ENCODE measurements at places on chromosomes 12 and 14. TPM values are rescaled to one million over a fixed set of nuclear protein-coding genes. Genes with fewer than 3 reads are reported as not detected.
A peak's percentile ranks its signal among the peaks of the same experiment; 100 is the strongest.

TAS2R42 gene
- not detected for total RNA-seq

SIX6 gene
- total RNA-seq: not detected

AQP6 gene
- total RNA-seq: 0.49 TPM

DNA sequence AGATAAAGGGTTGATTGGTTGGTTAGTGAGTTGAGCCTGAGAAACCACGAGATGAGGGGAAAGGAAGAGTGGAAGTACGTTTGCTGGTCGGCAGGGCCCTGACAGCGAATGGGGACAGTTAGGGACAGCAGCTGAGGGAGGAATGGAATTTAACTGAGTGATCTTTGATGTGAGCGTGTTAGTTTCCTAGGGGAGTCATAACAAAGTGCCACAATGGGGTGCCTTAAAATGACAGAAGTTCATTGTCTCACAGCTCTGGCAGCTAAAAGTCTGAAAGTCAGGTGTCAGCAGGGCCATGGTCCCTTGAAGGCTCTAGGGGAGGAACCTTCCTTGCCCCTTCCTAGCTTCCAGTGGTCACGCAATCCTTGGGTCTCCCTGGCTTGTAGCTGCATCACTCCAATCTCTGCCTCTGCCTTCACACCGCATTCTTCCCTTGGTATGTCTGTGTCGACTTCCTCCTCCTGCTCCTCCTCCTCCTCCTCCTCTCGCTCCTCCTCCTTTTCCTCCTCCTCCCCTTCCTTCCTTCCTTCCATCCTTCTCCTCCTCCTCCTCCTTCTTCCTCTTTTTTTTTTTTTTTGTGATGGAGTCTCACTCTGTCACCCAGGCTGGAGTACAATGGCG lies 26.0 kb upstream of the RIN3 start:
- H3K4me1 ChIP-seq: no peaks in the 10 kb centered on the region
- no peaks in the 10 kb centered on the region for H3K36me3 ChIP-seq
- H3K27ac ChIP-seq: no peak overlapping the region
- H3K27me3 ChIP-seq: no peaks in the 10 kb centered on the region

DNA sequence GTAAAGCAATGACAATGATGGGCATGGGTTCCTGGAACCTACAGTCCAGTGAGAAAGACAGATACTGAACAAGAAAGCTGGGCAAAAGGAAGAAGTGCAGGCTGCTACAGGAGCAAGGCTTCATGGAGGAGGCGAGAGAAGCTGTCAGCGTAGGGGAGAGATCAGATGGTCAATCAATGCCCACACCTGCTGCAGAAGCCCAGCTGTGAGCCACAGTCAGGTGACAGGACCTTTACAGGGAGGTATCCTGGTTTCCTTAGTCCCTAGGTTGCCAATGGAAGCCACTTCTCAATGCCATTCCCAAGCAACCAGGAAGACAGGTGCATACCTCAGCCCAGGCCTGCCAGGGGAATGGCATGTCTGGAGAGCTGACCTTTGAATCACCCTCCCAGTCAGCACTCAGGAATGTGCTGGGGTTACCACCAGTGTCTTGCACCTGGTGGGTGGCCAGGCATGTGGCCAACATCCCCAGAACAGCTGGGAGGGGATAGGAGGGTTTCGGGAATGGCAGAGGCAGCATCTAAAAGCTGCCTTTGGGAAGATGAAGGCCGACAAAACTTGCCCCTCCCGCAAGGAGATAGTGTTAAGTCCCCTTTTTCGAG lies 170.3 kb downstream of the TTC7B start:
- H3K27me3 ChIP-seq: no peaks in the 10 kb centered on the region
- H3K36me3 ChIP-seq: no peaks in the 10 kb centered on the region
- H3K27ac ChIP-seq: peak overlapping the region; percentile 77
- DNase-seq: no peak

GRCh38 chr14:78519863-78520262 lies 349.7 kb downstream of the NRXN3 start:
- no peaks in the 10 kb centered on the region for H3K4me1 ChIP-seq
- H3K27ac ChIP-seq: no peak overlapping the region
- no peaks in the 10 kb centered on the region for H3K27me3 ChIP-seq
- no peaks in the 10 kb centered on the region for H3K36me3 ChIP-seq
- no peak overlapping the region for H3K4me3 ChIP-seq

DNA sequence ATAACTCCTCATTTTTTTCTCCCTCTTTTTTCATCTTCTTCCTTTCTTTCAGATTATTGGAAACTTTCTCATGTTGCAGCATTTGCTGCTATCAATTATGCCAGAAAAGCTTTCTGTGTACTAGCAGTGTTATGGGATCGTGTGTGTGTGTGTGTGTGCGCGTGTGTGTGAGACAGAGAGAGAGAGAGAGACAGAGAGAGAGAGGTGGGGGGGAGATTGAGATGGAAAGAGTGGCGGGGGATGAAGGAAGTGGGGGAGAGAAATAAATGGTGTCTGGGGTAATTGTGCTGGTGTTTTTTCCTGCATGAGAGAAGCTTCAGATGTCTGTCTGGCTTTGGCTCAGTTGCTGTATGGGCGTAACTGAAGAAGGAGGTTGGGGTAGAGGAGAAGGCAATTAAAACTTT lies 268.9 kb downstream of the RAD51B start:
- no peaks in the 10 kb centered on the region for H3K27me3 ChIP-seq
- H3K4me3 ChIP-seq: peak overlapping the region; percentile 36
- peak; percentile 74 for DNase-seq
- H3K36me3 ChIP-seq: no peaks in the 10 kb centered on the region
- H3K27ac ChIP-seq: peak overlapping the region; percentile 85

DNA sequence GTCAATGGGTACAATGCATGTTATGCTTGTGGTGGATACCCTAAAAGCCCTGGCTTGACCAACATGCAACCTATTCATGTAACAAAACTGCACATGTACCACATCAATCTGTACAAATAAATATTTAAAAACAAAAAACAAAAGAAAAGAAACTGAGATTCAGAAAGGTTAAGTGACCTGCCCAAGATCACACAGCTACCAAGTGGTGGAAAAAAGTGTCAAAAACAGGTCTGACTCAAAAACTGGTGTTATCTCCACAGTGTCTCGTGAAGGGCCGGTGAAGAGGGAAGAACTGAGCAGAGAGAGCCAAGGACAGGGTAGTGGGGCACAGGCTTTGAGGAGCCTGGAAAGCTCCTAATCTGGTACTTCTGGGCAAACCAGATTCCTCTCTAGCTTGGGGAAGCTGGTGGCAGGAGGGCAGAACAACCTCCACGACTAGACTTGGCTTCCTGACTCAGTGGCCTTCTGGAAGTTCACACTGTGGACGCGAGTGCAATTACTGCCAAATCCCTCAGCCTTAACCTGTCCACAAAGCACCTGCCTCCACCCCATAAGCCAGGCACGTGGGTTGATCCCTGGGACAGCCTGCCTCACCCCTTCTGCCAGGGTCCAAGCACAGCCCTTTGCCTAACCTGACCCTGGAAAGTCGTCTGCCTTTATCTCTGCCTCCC lies 15.6 kb downstream of the ZBTB39 start:
- DNase-seq: no peak
- peaks cover 4% of the 10 kb centered on the region for H3K36me3 ChIP-seq
- no peak overlapping the region for H3K4me3 ChIP-seq
- peaks cover 10% of the 10 kb centered on the region for H3K4me1 ChIP-seq
- no peak overlapping the region for H3K27ac ChIP-seq

DNA sequence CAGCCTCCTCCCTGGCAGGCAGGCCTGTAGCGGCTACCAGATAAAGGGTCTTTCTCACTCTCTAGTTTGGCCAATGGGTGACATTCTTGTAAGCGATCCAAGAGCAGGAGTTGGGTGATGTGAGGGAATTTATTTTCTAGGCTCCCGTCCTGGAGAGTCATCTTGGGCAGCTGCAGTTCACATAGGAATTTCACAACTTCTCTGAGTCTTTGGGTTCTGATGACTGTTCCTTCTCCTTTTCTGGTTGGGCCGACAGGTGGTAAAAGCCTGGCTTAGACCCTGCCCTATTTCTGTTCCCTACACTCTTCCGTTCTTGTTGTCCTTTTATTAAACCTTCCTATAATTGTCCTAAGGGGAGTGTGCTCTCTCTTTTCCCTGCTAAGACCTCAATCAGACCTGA lies 42.6 kb upstream of the POC1B start:
- no peak overlapping the region for H3K4me3 ChIP-seq
- no peak overlapping the region for H3K27ac ChIP-seq
- no peak for DNase-seq
- no peaks in the 10 kb centered on the region for H3K36me3 ChIP-seq
